ENCODE measurements at places on chromosomes 16 and 17.

GRCh38 chr17:78022425-78022824, 63.9 kb downstream of the TNRC6C start:
- no peak for DNase-seq

GRCh38 chr17:44293509-44294226, 14.7 kb upstream of the RUNDC3A start:
- DNase-seq: no peak

- DNase-seq: no peak
These were observed 29.4 kb downstream of the CACNA1H start for GRCh38 chr16:1182316-1182671.

DNA sequence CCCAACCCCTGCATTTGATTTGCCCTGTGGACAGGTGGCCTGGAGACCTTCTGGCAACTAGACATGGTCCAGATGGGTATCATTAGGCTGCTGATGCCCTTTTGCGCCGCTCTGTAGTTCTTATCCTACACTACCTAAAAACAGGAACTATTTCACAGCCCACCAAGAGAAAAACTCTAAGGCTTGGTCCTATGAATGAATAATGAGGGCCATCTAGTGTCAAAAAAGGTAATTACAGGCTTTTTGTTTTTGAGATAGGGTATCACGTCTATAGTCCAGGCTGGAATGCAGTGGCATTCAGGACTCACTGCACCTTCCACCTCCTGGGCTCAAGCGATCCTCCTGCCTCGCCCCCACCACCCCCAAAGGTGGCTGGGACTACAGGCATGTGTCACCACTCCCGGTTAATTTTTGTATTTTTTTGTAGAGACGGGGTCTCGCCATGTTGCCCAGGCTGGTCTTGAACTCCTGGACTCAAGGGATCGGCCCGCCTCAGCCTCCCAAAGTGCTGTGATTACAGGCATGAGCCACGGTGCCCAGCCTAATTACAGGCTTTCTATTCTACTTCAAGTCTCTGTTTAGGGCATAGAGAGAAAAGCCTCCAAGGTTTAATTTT, 20.9 kb downstream of the COIL start:
- DNase-seq: peak; percentile 79

DNA sequence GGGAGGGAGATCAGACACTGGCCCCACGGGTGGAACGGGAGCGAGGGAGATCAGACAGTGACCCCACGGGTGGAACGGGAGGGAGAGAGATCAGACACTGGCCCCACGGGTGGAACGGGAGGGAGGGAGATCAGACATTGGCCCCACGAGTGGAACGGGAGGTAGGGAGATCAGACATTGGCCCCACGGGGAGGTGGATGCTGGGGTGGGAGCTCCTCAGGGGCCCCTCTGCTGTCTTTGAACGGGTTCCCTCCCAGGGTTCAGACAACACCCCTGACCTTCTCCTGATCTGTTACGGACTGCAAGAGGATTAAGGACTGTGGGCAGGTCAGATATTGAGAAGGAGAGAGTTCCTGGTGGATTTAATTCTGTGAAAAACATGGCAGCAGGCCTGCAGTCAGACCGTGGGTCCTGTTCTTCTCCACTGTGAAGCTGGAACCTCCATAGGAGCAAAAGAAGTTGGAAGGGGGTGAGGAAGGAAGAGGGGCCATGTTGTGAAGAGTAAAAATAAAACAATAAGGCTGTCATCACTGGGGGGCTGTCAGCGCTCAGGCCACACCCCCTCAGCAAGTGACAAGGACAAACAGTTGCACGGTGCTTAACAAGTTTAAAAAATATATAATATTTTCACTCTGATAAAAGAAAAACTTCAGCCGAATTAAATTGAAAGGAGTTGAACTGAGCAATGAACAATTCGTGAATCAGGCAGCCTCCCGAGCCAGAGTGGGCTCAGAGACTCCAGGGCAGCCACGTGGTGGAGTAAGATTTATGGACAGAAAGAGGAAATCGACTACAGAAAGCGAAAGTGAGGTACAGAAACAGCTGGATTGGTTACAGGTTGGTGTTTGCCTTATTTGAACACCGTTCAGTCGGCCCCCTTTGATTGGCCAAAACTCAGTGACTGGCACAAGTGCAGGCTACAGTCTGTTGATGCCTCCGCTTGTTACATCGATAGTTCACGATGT, 348.7 kb upstream of the TNRC6C start:
- DNase-seq: peak; percentile 82

GRCh38 chr16:47230296-47230695, 86.6 kb upstream of the NETO2 start:
- DNase-seq: no peak

DNA sequence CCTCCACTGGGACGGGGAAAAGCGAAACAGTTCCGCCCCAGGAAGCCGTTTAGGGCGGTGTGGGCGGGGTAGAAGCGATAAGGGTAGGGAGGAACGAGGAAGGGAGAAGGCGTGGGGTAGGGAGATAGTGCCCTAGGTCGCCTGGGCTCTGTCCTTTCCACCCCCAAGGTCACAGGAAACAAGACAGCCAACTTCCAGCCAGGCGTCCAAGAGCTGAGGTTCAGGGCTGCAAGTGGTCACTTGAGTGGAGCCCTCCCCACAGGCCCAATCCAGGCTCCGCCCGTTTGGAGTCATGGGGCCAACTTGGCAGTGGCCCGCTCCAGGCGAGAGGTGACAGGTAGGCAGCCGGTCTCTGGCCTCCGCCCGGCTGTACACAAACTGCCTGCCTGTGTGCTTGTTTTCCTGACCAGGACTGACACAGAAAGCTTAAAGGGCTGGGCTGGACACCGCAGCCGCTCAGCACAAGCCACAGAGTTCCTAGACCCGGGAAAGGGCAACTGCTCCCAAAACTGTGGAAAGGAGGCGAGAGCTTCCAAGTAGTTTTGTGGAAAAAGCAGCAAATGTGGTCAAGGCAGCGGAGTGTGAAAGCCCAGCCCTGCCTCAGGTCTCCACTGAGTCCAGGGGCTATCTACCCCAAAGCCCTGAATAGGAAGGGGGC, at the start of gene RILP:
Gene RILP (minus strand): TSS at position 23 of the 658 bp plus-strand sequence. CDS start 62 bp downstream, outside the sequence.
- no peak for DNase-seq

DNA sequence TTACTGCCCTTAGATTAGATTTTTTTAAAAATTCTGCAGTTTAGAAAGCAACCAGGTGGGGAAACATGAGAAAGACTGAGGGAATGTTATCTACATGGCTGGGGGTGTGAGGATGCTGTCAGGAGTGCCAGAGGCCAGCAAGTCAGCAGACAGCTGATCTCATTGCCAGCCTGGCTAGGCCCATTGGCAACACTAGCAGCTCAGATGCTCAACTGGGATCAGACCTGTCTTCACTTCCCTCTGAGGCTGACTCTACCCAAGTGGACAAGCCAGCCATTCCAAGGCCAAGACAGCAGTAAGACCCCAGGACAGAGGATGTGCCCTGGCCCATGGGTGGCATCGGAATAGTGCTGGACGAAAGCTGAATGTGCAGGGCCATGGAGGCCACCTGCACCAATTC, 96.2 kb downstream of the TMEM132E start:
- no peak for DNase-seq

GRCh38 chr17:65638221-65638975, 77.0 kb upstream of the AXIN2 start:
- DNase-seq: no peak

DNA sequence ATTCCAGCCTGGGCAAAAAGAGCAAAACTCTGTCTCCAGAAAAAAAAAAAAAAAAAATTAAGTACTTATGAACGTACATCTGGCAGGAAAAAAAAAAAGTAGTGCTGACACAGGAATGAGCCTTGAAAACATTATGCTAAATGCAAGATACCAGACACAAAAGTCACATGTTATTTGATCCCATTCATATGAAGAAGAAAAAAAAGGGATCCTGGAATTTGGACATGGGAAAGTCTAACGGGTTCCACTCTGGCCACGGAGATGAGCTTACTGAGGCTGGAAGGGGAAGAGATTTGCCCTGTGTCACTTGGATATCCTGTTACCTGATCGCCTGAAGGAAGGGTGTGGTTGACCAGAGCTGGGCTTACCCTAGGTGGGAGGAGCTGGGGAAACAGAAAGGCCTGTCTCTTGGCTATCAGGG, 251.9 kb downstream of the PARN start:
- DNase-seq: no peak

GRCh38 chr16:81004646-81005353, 1.9 kb downstream of the CMC2 start:
- peak; percentile 78 for DNase-seq

DNA sequence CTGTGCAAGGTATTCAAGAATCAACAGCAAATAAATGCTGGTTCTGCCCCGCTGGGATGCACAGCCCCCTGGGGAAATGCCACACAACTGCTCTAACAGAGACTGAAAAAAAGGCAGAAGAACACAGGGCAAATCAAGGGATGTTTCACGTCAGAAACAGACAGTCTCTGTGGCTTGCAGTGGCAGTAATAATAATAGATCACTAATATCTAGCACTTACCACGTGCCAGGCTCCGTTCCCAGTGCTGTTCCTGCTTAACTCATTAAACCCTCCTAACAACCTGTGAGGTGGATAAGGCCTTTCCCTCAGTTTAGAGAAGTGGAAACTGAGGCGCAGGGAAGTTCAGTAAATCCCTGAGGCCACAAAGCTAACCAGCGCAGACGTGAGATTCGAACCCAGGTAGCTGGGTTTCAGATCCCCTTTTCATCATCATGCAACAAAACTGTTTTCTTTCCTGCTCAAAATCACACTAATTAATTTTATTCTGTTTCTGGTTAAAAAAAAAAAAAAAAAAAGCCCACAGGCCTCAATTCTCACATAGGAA, 36.7 kb downstream of the ARHGAP17 start:
- peak; percentile 75 for DNase-seq

GRCh38 chr17:41793784-41794539, 7.5 kb upstream of the JUP start:
- DNase-seq: no peak

DNA sequence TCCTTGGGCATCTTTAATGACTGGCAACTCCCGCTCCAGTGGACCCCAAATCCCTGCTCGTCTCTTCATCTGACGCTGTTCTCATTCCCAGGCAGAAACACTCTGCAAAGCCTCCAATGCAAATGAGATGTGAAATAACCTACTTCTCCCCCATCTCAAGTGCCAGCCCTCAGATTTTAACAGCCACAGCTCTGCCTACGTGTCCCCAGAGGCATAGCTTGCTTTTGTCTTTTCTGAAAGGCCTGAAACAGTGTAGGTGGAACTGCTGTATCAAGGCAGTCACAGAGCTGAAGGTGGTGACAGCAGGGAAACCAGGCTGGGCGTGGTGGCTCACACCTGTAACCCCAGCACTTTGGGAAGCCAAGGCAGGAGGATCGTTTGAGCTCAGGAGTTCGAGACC, 14.7 kb downstream of the RPH3AL start:
- DNase-seq: no peak

DNA sequence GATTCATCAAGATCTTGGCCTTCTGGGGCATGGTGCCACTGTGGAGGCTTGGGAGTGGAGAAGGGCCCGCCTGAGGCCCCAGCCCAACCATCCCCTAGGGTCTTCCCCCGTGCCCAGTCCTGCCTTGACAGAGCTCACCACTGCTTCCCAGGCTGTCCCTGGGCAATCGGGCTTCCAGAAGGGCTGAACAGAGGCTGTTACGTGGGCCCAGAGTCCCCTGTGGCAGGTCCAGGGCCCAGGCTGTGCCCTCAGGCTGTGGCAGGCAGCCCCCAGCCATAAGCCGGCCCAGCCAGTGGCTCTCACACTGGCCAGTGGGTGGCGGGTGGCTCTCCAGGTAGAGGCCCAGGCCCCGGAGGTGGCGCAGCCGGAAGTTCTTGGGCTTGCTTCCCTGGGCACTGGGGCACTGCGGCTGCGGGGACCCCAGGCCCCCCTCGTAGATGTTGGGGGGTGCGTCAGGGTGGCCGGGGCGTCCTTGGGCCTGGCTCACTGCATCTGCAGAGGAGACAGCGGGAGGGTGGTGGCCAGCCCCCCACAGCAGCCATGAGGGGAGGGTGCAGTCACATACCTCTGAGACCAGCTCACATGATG, 809 bp downstream of the C16orf90 start:
- no peak for DNase-seq

DNA sequence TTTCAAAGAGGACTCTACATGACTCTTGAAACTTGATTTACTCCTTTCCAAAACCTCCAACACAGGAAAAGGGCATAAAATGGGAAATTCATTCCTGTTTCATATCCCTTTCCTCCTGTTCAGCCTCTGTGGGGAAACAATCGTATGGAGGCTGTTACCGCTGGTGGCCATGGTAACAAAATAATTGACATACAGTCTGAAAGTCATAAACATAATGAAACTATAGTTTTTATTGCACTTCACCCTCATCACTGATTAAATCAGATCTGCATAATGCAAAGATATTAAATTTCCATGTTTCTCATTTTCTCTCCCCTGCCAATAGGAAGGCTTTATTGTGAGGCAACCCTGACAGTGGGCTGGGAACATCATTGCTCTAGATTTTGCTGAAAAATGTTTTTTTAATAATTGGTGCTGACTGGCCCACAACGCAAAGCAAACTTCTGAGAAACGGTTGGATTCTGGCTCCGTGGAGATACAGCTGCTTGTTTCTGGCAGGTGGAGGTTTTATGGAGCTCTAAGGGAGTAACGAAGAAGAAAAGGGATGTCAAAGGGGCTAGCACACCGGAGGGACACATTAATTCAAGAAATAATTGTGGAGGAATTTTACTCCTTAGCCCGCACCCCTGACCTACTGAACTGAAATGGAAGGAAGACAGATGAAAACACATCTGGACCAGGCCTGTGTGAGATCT, 154.2 kb upstream of the SHISA6 start:
- no peak for DNase-seq

- DNase-seq: no peak
These were observed 44.5 kb downstream of the SLFN5 start for GRCh38 chr17:35287286-35287811.

GRCh38 chr16:3980253-3981111, 100.0 kb upstream of the CREBBP start:
- no peak for DNase-seq

DNA sequence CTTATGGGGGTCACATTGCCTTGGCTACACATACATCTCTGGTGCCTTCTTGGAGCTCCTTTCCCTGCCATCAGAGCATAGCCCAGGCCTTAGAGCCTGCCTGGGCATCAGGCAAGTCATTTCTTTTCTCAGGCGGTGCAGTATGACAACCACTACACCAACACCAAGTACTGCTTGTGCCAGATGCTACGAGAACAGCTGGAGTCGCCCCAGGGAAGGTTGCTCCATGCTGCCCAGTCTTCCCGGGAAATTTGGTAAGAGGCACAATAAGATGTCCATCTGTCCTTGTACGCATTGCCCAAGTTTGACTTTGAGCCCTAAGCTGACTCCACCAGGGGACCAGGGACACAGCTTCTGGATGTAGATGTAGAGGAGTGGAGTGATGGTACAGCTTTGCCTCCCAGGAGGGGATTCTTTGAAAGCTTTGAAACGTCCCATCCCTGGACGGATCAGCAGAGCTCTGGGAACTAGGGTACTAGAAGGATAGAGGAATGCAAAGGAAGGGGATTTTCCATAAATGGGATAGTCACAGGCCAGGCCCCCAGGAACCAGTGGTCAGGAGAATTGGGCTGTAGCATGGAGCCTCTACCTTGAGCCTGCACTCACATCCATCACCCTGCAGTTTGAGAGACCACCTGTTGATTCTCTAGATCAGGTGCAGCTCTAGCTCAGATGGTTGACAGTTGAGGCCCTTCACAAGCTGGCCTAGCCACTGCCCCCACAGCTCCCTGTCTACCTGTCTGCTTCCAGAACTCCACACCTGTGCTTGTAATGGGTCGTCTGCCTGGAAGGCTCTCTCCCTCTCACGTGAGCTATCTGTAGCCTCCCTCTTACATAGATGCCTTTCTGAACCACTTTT, 11.0 kb upstream of the NFATC3 start:
- peak; percentile 74 for DNase-seq

- DNase-seq: no peak
These were observed 42.9 kb downstream of the COX4I1 start for GRCh38 chr16:85842435-85842834.

All from OCI-LY7 (cell line).